ENCODE measurements at places on chromosomes 16 and 17.

DNA sequence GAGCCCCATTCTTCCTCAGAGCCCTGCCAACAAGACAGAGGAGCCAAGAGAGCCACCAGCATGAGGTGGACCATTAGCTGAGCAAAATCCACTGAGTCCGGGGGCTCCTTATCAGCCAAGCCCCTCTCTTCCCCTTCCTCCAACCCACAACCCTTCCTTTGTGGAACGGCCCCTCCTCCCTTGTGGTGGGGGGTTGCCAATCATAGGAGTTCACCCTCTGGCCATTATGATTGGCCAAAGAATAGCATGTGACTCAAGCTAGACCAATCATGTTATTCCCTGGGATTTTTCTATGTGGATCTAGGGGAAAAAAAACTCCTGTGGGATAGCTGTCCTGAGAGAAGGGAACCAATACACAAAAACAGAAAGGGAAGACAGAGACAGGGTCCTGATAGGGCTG, 120.5 kb downstream of the C16orf95 start:
- no peak for DNase-seq

DNA sequence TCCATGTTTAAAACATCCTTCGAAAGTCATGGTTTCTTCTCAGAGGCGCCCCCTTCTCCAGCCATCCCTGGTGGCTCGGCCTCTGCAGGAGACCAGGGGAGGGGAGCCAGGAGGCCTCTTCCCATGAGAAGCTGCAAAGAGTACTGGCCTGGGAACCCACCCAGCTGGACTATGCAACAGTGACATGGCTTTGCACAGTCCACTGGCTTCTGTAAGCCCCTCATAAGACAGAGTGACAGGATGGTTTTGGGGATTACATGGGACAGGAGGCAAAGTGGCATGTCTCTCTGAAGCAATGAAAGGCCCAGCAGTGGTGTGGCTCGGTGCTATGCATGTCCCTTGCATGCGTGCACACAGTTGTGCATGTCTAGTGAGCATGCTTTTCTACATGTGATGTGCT, 99.5 kb downstream of the C16orf78 start:
- no peak for DNase-seq

- DNase-seq, result no peak
Observed at GRCh38 chr17:19928299-19928698, 49.3 kb downstream of the AKAP10 start.

DNA sequence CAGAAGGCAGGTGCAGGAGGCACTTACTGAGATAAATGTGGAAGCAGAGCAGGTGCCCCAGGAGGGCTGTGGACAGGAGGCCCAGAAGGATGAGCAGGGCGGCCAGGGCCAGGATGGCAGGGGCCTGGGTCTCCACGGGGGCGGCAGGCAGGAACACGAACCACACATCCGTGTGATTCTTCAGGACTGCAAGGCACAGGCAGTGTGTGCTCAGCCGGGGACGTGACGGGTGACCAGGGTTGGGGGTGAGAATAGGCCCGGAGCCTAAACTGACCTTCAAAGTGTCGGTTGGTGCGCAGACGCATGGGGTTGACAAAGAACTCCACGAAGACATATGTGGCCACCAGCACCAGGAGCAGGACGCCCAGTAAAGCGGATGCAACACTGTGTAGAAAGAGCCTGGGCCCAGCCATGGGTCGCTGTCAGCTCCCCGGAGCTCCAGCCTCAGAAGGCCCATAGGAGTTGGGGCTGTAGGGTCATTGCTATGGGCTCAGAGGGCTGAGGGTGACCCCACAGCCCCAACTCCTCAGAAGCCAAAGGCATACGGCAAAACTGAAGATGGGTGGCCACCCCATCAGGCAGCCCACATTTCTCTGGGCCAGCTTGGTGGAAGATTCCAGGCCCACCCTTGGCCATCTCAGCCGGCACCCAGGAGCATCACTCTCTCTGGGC, 5.4 kb upstream of the TPPP3 start:
- no peak for DNase-seq

GRCh38 chr17:17189559-17189958, 16.6 kb downstream of the PLD6 start:
- DNase-seq, result no peak

GRCh38 chr17:53273126-53273525, 549.6 kb upstream of the KIF2B start:
- no peak for DNase-seq

- DNase-seq, result no peak
Observed at GRCh38 chr16:29922986-29923501, 3.0 kb downstream of the KCTD13 start.

- no peak for DNase-seq
Observed at GRCh38 chr16:4517812-4518680, 20.5 kb downstream of the CDIP1 start.

DNA sequence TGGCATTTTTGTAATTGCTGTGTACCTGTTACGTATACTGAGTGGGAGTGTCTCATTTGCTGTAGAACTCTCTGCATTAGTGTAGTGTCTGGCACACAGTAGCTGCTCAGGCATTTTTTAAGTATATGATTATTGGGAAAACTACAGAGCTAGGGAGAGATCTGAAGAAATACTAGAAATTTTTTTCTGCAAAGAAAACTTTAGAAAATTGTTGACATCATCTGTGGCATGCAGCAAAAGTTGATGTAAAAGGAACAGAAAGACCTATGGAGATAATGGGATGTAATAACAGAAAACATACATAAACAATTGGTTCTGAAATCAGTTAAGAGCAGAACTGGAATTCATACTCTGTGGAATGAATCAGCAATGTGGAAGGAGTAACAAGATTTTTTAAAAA, 11.6 kb downstream of the CLTC start:
- DNase-seq, result no peak

- DNase-seq, result no peak
Observed at GRCh38 chr16:1650131-1650530, 27.9 kb upstream of the JPT2 start.

DNA sequence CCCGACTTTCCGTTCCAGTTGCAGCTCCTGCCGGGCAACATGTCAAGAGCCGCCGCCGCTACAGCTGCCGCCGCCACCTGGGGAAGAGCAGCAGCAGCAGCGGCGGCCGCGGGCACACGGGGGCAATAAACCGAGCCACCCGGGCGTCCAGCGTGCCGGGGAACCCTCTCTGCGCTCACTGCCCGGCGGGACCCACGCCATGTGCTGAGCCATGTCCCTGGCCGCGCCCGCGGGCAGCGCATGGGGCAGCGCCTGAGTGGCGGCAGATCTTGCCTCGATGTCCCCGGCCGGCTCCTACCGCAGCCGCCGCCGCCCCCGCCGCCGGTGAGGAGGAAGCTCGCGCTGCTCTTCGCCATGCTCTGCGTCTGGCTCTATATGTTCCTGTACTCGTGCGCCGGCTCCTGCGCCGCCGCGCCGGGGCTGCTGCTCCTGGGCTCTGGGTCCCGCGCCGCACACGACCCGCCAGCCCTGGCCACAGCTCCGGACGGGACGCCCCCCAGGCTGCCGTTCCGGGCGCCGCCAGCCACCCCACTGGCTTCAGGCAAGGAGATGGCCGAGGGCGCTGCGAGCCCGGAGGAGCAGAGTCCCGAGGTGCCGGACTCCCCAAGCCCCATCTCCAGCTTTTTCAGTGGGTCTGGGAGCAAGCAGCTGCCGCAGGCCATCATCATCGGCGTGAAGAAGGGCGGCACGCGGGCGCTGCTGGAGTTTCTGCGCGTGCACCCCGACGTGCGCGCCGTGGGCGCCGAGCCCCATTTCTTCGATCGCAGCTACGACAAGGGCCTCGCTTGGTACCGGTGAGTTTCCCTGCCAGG, 604 bp downstream of the HS3ST3B1 start:
- DNase-seq, result peak; percentile 18

- peak; percentile 99 for DNase-seq
Observed at GRCh38 chr17:77444984-77445759, 304.4 kb downstream of the SEC14L1 start.

- no peak for DNase-seq
Observed at GRCh38 chr17:16040710-16041251, 41.2 kb downstream of the TTC19 start.

GRCh38 chr16:59210955-59211541, 476.9 kb upstream of the GOT2 start:
- no peak for DNase-seq

DNA sequence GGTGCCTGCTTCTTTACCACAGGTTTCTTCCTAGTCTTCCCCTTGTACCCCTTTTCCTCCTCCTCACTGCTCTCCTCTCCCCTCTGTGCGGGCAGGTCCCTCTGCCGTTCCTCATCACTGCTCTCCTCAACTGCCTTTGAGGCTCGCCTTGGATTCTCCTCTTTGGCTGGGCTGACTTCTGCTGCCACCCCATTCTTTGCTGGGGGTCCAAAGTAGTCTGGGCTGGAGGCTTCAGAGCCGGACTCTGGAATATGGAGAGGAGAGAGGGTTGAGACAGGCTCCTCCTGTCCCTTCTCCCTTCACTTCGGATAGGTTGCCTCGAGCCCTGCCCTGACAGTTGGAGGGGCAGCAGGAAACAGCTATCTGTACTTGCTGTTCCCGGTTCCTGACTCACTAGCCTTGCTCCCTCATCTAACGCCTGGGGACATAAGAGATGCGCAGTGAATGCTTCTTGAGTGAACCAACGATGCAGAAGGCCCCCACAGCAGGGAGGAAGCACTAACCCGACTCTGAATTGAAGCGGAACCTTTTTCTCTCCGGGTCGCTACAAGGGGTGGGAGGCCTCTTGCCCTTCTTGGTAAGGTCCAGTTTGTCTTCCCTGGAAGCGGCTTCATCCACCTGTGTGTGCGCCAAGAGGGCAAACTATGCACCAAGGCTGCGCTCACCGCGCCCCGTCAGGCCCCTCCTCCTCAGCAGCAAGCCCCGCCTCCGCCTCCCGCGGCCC, 655 bp downstream of the HIRIP3 start:
- DNase-seq, result peak; percentile 59

GRCh38 chr17:49866019-49866380, 18.1 kb upstream of the TAC4 start:
- DNase-seq, result no peak

- DNase-seq, result no peak
Observed at GRCh38 chr16:1677339-1677738, 740 bp upstream of the JPT2 start.

- DNase-seq, result no peak
Observed at GRCh38 chr17:60941028-60941427, 263.4 kb downstream of the BCAS3 start.

DNA sequence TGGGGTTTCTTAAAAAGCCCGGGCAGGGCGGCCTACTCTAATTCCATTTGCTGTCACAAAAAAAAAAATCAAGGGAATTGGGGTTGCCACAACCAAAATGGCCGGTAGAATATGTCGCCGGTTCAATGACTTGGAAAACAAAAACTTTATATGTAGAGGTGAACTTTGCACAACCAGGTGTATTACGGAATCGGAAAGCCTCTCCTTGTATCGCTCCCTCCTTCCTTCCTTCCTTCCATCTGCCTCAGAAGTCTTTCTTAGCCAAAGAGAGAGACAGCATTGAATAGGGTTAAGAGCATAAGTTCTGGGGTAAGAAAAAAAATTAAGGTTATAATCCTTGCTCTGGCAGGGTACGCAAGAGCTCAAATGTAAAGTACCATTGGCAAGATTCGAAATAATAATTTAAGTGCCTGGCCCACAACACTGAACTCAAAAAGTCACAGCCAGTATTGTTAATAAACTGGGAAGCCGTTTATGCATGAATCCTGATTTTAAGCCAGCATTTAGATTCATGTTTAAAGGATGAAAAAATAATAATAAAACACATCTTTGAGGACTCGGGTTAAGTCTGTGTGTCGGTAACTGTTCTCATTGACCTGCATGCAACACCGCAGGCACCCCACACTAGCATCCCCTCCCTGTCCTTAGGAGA, 522 bp upstream of the GLG1 start:
- DNase-seq, result no peak

DNA sequence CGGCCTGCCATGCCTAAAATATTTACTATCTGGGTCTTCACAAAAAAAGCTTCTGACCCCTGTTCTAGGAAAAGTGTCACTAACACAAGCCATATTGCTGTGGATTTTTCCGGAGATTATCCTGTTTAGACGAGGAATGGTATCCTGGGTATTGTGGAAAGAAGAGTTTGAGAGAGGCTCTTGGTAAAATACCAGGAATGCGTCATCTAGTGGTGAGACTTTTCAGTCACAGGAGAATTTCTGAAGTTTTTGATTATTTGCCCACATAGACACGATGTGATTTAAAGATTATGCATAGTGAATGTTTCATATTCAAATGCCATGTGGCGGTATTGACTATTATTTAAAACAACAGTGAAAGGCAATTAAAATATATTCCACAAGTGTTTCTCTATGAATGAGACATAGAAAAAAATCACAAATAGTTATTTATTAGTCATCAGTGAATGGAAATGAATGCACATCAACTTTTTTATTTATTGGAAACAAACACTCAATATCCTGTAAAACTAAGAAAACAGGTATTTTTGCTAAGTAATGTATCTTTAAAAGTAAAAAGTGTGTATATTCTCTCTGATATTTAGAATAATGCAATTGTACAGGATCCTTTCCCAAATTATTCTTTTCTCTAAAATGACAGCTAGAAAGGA, 7.8 kb downstream of the KRT28 start:
- DNase-seq, result peak; percentile 5

DNA sequence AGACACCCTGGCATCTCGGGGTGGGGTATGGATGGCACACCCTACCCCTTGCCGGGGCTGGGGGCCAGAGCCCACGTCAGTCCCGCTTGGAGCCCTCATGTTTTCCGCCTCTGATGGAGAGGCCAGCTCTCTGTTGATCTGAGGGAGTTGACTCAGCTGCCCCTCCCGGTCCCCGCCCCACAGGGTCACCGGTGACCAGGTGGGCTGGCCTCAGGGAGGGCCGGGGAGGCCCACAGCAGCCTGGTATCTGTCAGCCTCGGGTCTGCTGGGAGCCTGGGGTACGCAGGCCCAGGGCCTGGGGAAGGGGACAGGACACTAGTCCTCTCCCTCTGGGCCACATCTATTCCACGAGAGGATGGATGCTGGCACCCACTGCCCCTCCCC, 109.5 kb upstream of the CIBAR2 start:
- DNase-seq, result no peak

DNA sequence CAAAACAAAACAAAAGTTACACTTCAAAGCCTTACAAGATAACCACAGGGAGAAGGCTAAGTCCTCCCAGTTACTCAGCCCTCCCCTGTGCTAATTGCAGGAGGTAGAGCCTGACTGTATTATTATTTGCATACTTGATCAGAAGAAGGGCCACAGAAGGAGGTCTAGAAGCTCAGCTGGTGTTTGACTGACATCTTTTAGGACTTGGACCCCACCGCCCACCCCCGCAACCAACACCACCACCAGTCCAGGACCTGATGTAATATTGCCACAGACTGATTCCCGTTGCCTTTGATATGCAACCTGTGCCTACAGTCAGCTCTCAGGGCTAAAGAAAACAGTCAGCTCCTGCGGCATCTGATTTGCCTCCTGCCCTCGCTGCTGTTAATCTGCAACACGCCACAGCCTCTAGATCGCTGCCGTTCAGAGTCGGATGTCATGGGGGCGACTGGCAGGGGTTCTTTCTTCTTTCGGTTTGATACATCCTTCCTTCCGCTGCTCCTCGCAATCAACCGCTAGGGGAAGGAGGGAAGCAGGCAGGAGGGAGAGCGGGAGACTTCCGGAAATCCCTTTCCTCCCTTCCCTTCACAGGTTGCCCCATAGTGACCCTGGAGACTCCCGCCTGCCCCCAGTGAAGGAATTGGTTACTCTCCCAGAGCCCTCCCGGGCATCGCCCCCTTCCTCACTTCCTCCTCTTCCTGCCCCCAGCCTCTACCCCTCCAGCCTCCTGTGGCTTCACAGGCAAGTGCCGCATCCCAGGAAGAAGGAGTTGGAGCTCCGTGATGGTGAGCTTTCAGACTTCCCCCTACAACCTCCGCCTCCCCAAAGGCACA, 90.5 kb upstream of the SOX9 start:
- DNase-seq, result peak; percentile 10

- DNase-seq, result no peak
Observed at GRCh38 chr16:78748220-78748929, 648.9 kb downstream of the WWOX start.

GRCh38 chr16:81522108-81522701, 77.6 kb downstream of the CMIP start:
- peak; percentile 85 for DNase-seq
